ENCODE measurements at places on chromosomes 5 and 9.

DNA sequence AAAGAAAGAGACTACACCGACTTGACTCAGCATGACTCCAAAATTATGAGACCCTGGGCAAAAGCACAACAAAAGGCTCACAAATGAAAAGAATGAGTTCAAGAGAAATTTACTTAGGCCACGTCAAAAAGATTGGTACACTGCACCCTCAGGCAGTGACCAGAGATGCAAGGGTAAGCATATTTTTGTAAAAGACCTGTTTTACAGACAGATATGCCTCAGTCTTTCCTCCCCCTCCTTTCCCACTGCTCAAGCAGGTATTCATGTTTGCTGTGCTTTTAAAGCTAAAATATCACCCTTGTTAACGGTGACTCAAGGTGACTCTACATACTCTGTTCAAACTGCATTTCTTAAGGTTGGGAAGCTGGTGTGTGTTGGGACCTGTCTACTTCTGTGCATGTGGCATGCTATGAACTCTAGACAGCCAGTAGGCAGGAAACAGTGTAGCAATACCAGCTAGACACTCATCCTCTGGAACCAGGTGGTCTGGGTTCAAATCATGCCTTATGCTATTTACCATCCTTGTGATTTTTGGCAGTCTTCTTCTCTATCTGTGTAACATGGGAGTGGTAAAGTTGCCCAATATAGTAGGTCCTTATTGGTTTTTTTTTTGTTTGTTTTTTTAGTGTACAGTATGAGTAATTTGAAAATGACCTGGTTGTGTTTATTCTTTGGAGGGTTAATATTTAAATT is 98.7 kb downstream of the TLE4 start:
- DNase-seq, result no peak

GRCh38 chr5:136337788-136338187 is 27.6 kb downstream of the TRPC7 start:
- no peak for DNase-seq

DNA sequence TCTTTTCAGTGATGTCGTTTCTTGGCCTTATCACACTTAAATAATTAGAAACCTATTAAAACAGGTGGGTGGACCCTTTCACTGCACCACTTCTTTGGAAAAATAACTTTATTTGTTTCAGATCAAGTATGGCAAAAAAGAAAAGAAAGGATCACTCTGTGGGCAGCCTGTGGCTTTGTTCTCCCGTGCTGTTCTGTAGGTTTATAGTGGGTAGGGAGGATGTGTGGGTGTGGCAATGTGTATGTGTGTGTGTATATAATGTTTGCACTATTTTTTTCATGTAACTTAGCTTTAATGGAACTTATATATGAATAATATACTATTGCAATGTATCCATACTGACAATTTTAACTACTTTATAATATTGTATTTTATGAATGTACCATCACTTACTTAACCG is 85.9 kb downstream of the ACTBL2 start:
- no peak for DNase-seq

DNA sequence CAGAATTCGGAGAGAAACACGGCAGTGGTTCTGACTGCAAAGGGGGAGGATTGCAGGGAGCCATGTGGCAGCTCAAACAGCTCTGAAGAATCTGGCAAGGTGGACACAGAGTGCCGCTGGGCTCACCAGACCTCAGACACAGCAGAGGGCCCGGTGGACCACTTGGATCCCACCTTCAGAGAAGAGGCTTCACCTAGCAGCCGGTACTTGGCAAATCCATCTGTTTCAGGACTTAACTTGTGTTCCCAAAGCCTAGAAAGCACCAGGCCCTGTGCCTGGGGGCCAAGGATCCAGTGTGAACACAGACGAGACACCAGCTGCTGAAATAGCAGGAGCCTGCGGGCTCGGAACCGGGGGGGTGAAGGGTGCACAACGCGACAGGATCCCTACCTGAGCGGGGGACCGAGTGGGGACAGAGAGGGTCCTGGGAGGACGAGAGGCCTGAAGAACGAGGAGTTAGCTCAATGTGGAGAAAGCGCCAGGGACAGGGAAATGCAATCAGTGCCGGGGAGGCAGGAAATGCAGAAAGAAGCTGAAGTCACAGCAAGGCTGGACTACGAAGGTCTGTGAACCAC is 44.6 kb downstream of the BTNL9 start:
- no peak for DNase-seq

DNA sequence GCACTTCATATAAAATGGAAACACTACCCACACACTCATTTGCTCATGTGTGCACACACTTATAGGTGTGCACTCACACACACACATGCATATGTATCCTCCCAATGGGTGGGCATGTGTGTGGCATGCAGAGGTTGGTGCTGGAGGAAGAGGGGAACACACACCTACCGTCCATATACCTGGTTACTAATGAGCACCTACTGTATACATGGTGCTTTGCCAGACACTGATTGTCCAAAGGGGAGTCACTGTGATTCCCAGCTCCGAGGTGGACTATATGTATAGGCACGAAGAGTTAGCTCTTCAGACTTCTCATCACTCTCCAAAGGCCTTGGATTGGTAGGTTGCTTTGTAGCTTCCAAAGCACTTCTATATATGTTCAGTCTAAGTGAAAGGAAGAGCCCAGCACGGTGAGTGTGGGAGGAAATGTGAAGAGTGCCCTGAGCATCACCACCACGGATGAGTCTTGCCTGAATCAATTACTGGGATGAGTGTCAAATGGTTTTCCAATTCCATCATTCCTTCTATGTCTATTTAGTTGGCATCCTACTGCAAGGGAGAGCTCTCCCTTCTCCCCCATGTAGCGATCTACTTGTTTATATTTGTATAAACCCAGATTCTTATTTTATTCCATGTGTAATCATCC is 12.6 kb upstream of the ERGIC1 start:
- DNase-seq, result no peak
